Activated CD4-positive, alpha-beta T cell treated with anti-CD3 and anti-CD28 coated beads, Interleukin-2, amount 10 ng/mL, durations not matched to agents 7 days and 5 days (primary cell): ENCODE measurements at places on chromosomes 7 and 10. TPM values are rescaled to one million over a fixed set of nuclear protein-coding genes. Genes with fewer than 3 reads are reported as not detected.

The IDI2 gene
- not detected for total RNA-seq

The ANXA7 gene
- 83.0 TPM for total RNA-seq

The BTBD16 gene
- not detected for total RNA-seq

The PITX3 gene
- total RNA-seq = not detected

The KCND2 gene
- not detected for total RNA-seq

The NODAL gene
- not detected for total RNA-seq

The MTPN gene
- 168 TPM for total RNA-seq
